ENCODE measurements at places on chromosomes 4 and X.

DNA sequence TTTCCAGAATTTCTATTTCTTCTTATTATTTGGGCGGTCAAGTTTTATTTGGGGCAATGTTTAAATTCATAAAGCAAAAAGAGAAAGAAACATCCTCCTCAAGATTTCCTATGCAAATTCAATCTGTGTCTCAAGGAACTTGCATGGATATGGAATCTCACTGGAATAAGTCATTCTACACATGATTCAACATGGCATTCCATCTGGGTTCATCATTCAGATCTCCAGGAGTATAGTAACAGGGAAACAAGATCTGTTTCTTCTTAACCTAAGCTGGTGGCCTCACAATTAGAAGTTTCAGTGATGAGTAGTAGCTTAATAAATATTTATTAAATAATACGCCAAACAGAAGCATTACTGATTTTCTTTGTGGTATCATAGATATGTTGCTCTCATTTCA is 19.8 kb downstream of the KLHL34 start:
- DNase-seq, result no peak

- DNase-seq, result peak; percentile 8
These were observed 43.7 kb downstream of the NSG1 start for GRCh38 chr4:4430492-4431195.

DNA sequence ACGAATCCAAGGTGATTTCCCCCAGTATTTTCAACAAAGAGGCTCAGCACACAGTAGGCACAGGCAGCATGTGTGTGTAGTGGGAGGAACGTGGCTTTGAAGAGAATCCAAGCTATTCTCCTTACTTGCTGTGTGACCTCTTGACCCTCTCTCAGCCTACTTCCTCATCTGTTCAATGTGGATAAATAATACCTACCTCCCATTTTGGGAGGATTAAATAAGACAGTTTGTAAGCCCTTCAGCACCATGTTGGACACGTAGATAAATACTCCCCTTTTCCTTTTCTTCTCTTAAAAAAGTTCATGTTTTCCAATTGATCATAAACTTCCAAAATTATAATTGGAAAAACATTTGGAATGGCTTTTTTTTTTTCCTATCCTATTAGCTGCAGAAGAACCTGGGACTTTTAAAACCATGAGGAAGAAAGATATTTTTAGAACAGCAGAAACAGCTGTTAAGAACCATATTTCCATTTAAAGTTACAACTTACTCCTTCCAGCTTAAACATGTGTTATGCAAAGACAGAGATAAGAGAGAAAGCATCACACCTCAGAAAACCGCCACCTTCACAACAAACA is 56.1 kb upstream of the TMEM131L start:
- no peak for DNase-seq

GRCh38 chr4:143025081-143025704 is 159.5 kb upstream of the USP38 start:
- DNase-seq, result peak; percentile 54

DNA sequence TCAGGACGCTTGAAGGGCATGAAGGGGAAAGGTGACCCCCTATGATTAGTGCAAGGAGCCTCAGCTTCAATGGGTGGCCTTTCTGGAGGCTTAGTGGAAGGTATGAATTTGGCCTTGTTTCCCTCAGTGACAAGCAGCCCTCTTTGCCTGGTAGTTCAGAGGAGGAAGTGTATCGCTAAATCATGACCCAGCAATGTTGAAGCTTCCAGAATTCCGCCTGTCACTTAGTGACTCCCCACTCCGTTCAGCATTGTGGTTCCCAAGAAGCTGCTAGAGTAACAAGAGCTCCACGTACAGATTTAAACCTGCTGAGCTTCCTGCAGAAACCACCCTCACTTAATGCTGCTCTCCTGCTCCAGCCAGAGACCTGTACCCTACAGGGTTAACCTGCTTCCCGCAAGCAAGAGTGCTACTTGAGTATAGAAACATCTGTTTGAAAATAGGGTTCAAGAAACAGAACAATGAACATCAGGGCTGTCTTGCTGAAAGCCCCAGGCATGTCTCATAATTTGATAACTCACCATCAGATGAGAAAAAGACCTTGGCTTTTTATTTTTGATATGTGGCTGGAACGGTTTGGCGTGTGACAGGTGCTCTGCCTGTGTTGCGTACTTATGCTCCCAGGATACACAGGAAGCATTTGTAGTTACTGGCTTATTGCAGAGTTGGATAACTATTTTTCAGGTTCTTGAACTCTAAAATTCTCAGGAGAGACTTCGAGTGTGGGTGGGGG is 105.2 kb downstream of the UCHL1 start:
- no peak for DNase-seq

- peak; percentile 68 for DNase-seq
These were observed 304.4 kb upstream of the SLIT2 start for GRCh38 chr4:19947349-19947748.

DNA sequence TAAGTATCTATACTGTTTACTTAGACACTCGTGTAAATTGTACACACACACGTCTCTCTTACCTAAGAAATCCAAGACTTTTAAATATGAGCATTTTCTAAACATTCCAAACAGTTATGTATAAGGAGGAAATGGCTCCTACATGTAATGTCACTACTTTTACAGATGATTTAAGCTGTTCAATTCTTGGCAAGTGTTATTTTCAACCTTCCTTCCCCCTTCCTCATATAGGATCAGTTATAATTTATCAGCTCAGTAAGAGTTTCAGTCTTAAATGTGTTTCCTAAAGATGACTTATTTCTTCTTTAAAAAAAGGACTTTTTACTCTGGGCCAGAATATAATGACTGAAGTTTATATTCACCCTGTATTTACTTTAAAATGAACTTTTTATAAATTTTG is 601.1 kb downstream of the ANKRD50 start:
- DNase-seq, result no peak

- DNase-seq, result no peak
These were observed 2.9 kb downstream of the BANK1 start for GRCh38 chr4:101793397-101793796.

- no peak for DNase-seq
These were observed 32.0 kb downstream of the CXCL8 start for GRCh38 chr4:73772363-73772762.

- no peak for DNase-seq
These were observed 68.0 kb upstream of the MAGED1 start for GRCh38 chrX:51825436-51825835.

DNA sequence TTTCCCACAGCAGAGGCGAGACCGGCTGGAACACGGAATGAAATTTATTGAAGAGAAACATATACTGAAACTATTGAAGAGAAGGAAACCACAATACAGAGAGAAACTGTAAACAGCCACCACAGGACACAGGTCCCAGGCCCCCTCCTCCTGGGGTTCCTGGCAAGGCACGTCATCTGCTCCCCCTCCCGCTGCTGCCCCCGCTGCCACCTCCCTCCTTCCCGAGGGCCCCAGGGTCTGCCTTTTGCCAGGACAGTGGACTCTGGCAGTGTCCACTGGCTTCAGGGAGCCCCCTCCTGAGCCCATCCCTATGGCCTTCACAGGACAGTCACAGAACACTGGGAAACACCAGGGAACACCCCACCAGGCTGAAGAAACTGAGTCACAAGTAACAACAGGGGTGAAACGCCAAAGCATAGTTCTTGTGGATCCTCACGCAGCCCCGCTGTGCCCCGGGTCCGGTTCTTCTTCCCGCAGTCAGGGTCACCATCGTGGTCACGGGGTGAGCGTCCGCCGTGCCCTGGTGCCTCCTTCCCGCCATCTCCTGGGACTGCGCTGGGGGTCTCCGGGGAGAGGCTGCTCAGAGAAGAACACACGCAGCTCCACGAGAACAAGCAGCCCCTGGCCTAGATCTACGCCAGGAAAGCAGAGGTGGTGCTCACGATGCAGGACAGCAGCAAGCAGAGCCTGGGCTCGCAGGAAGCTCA is 5.4 kb downstream of the PNMA6E start:
- no peak for DNase-seq

DNA sequence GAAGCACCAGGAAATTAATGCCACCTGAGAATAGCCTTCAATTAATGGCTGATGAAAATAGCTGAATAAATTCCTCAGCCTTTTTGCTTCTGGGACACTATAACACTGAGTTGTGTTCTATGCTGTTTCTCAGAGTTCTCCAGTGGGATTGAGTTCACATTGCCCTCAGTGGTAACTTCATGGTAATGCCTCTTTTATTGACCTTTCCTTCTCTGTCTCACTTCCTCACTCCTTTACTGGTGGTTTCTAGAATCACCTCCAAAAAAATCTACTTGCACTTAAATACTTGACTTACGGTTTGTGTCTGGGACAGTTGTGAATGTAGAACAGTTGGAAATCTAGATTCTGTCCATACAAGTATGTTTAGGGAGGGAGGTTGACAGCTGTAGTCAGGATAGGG is 293.7 kb downstream of the PPP1R2C start:
- no peak for DNase-seq

DNA sequence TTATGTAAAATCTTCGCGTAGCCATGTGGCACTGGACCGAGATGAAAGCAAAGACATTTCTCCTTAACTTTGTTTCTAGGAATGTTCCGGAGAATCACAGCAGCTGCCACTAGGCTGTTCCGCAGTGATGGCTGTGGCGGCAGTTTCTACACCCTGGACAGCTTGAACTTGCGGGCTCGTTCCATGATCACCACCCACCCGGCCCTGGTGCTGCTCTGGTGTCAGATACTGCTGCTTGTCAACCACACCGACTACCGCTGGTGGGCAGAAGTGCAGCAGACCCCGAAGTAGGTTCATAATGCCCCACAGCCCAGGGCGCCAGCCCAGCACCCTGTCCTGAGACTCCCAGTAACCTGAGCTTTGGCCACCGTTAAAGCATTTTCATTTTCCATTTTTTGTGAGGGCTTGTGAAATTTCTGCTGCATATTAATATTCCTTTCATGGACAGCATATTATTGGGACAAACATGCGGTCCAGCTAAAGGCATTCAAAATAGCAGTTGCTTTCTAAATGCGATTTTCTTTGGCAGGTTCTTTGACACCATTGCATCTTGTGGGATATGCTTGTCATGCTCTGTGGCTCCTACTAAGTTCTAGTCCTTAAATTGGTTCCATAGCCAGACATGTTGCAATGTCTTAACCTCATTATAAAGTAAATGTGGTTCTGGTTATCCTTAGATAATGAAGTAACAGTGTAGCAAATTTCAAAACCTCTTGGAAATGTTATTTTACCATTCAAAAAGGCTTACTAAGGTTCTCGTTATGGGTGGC is 49.1 kb upstream of the MSANTD1 start:
- DNase-seq, result no peak

- DNase-seq, result no peak
These were observed 73.5 kb downstream of the ANXA3 start for GRCh38 chr4:78625073-78625472.

DNA sequence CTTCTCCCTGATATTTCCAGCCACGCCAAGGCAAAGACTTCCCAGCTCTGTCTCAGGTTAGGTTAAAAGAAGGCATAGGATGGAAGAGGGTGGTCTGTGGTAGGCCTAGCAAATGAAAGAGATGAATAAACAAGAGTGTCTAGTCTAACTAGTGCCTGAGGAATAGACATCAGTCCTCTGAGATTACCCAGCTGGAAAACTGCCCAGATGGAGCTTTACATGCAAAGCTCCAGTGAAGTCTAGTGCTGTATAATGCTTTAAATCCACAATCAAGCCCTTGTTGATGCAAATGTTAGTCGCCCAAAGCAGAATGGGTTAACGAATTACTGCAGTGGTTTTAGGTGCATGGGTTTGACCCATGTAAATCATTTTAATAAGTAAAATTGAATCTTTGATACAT is 24.8 kb upstream of the GUCY1B1 start:
- no peak for DNase-seq

GRCh38 chrX:96721354-96721753 is 36.7 kb downstream of the DIAPH2 start:
- DNase-seq, result no peak

DNA sequence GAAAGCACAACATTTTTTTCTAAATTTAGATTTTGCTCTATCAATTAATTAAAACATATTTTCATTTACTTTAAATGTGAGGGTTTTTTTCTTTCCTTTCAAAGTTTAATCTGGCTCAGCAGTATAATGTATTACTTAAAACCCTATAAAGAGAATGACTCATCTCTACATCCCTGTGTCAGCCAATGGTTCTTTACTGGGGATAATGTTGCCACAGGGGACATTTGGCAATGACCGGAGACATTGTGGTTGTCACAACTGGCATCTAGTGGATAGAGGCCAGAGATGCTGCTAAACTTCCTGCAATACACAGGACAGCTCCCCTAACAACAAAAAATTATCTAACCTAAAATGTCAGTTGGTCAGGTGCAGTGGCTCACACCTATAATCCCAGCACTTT is 53.8 kb downstream of the SYNPO2 start:
- no peak for DNase-seq

DNA sequence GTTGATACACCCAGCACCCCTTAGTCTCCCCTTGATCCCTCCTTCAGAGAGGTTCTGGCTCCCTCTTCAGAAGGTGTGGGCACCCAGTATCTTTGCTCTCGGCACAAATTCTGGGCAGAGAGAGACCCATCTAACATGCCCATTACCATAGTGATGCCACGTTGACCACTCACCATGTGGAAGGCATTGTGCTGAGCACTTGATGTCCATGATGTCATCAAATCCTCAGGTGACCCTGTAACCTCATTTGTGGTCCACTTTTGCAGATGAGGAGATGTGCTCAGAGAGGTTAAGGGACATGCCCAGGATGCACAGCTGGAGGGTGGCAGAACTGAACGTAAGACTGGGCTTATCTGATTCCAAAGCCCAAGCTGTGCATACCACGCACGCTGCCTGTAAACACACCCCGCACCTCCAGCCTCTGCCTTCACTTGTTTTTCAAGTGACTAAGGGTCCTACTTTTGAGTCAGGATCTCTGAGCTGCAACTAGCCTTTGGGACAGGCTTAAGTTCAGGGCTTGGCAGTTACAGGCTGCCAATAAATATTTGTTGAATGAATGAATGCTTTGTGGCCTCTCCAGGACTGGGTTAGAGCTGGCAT is 55.2 kb downstream of the HTRA3 start:
- DNase-seq, result no peak

DNA sequence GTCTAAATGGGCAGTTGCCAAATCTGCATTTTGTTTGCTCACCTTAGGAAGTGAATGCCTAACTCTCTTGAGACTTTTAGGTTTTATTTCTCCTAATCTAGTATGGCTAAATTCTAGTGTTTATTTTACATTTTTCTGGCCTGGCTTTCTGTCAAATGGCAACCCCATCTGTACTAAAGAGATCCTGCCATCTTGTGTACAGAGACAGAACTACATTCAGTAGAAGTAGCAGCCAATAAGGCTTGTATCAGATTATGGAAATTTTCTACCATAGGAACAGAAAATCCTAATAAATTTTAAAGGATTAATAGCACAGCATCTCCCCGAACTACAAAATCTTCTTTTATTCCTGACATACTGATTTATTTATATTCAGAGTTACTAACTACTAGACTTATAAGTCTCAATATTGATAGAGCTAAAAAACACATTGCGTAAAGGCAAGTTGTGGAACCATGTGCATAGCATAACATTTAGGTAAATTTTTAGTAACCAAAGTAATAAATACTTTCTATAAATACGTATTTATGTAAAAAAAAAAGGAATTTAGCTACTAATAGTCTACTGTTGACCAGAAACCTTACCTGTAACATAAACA is 45.5 kb downstream of the TMEM144 start:
- DNase-seq, result peak; percentile 50

Measured in astrocyte of the cerebellum (primary cell).